ENCODE measurements at places on chromosomes 16 and 17. TPM values are rescaled to one million over a fixed set of nuclear protein-coding genes. Genes with fewer than 3 reads are reported as not detected.

GRCh38 chr17:30191072-30191471 lies 44.4 kb downstream of the SLC6A4 start:
- DNase-seq, result no peak

DNA sequence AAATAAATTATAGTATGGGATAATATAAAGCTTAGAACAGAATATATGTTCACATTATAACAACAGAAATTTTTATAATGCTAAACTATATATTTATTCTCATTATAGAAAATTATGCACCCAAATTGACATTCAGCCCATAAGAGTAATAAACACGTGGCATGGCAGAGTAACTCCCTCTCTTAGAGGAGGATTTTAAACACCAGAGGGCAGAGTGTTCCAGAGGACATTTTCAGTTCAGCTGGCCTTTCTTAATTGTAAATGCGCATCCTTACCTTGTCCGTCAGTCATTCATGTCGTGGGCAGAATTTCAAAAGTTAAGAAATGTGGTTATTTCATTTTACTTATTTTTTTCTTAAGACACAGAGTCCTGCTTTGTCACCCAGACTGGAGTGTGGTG lies 147.1 kb downstream of the TANC2 start:
- no peak for DNase-seq

DNA sequence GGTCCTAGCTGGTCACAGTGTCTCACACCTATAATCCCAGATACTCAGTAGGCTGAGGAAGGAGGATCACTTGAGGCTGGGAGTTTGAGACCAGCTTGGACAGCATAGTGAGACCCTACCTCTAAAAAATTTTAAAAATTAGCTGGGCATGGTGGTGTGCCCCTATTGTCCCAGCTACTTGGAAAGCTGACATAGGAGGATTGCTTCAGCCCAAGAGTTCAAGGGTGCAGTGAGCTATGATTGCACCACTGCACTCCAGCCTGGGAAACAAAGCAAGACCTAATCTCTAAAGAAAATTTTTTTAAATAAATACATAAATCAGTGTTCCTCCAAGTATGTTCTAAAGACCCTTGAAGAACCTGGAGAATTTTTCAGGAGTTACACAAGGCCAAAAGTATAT lies 50.6 kb upstream of the GNAO1 start:
- no peak for DNase-seq

GRCh38 chr16:726438-727290 lies at the start of the genes CCDC78 and HAGHL:
CCDC78 (minus strand) TSS chr16:726443; CDS start chr16:726367, 76 bp downstream.
HAGHL (plus strand) TSS chr16:727106; CDS start chr16:727510, 404 bp downstream.
- peak; percentile 39 for DNase-seq

DNA sequence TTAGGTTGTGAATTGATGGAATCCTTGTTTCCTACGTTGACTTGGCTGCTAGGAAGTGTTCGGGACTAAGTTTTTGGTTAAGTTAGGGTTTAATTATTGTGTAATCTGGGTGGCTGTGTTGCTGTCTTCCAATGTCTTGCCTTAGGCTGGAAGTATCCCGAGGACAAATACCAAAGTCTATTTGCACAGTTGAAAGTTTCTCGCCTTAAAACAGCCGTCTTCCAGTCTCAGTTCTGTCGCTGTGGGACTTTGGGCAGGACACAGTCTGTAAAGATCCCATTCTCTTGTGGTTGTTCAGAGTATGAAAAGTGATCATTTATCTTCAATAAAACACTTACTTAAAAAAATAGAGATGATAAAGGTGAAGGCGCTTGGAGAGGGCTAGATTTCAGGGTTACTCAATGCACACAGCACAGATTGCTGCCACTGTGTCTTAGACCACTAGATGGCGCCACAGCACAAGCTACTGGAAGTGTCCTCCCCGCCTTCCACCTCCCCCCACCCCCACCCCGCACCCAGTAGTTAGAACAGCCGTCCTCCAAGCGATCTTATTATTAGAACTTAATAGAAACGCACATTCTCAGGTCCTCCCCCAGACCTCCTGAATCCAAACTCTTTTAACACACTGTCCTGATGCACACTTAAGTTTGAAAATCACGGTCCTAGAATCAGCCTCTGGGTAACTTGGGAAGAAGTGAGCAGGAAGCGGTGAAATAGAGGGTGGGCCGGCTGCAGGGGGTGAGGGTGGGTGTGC lies 45.8 kb downstream of the AKAP1 start:
- DNase-seq, result peak; percentile 87

DNA sequence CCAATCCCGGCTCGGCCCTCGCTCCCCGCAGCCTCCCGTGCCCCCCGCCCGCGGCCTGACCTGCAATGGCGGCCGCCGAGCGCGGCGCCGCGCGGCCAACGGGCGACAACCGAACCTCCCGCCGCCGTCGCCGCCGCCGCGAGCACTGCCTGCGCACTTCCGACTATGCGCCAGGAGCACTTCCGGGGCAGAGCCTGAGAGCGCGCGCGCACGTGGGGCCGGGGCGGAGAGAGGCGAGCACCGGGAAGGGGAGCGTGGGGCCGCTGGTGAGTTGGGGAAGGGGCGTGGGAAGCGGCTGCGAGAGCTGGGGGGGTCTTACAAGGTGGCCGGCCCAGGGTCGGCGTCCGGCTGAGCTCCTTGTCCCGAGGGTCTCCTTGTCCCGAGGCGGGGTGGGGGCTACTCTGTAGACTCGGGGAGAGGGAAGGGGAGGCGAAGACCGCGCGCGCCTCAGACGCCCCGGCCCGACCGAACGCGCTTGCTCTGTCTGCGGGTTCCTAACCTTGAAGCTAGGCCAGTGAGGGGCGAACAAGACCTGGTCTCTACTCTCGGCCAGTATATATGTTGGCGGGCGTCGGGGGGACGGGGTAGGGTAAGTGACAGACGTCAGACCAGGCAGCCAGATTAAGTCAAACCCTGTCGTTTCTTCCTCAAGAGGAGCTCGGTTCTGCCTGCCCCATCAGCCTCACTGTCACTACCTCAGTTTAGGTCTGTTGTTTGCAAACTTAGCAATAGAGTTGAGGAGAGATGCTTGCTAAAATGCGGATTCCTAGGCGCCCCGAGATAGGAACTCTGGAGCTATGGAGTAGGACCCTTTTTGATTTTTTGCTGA lies at the start of the genes CHTF8 and UTP4:
Gene CHTF8, minus strand, starts transcription at position 165 of the 829 bp plus-strand sequence. CDS start 11,130 bp downstream, outside the sequence.
Gene UTP4, plus strand, starts transcription at position 226 of the 829 bp plus-strand sequence. CDS start 811 bp downstream, outside the sequence.
- DNase-seq, result peak; percentile 83

- DNase-seq, result no peak
Observed at GRCh38 chr17:53462393-53462811, 360.3 kb upstream of the KIF2B start.

GRCh38 chr17:65231662-65232335 lies 94.6 kb downstream of the RGS9 start:
- DNase-seq, result peak; percentile 16

DNA sequence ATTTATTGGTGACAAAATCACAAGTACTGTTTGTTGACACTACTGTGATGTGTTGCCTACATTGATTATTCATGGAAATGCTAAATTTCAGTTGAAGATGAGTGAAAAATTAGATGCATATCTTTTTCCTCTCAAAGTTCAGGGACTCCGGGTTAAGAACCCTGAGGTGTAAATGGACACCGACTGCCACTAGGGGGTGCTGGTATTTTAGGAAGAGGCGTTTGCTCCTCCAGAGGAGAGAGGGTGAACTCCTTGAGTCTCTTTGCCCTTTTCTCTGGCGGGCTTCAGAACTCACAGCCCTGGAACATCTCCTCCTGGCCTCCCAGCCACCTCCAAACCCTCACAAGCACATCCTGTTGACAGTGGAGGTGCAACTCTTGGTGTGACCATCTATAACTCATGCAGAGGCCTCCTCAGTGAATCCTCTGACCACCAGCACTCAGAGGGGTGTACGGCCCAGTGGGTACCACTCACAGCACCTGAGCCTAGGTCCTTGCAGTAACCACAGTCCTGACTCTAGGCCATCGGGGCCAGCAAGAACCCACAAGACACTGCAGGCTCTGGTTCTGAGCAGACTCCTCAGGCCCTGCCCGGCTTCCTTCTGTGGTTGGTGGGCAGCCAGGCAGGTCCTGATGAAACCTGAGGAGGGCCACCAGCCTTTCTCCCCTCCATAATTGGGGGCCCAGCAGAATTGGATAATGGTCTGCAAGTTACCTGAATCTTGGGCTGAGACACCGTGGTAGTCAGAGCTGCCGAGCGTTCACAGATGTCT lies 26.2 kb upstream of the PIK3R5 start:
- DNase-seq, result peak; percentile 61

DNA sequence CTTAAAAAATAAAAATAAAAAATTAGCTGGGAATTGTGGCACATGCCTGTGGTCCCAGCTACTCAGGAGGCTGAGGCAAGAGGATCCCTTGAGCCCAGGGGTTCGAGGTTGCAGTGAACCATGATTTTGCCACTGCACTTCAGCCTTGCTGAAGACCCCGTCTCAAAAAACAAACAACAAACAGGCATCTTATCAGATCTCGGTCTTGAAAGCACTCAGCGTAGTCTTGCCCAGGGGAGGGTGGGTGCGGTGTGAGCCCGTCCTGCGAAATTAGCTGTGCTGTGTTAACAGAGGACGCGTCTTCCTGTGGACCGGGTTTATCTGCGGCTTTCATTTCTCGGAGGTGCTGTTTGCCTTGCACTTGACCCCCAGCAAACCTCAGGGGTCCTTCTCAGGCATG lies 5.4 kb downstream of the GAA start:
- DNase-seq, result no peak

GRCh38 chr17:32349503-32349853 lies 479 bp upstream of the ZNF207 start:
- DNase-seq, result peak; percentile 41

DNA sequence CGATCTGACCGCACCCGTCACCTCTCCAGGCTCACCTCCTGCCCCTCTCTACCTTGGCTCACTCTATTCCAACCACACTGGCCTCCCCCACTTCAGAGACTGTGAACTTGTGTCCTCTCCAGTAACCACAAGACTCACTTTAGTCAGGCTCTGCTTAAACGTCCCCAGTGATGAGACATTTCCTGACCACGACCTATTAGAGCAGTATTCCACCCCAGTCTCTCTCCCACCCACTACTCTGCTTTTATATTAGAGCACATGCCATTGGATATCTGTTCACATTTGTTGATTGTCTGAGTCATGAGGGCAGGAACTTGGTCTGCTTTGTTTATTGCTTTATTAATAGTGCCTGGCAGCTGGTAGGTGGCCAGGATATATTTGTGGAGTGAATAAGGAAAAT lies 20.1 kb downstream of the COX11 start:
- DNase-seq, result no peak

- DNase-seq, result no peak
Observed at GRCh38 chr16:86966777-86967176, 350.4 kb downstream of the C16orf95 start.

- no peak for DNase-seq
Observed at GRCh38 chr16:14446796-14447195, 183.3 kb downstream of the PARN start.

DNA sequence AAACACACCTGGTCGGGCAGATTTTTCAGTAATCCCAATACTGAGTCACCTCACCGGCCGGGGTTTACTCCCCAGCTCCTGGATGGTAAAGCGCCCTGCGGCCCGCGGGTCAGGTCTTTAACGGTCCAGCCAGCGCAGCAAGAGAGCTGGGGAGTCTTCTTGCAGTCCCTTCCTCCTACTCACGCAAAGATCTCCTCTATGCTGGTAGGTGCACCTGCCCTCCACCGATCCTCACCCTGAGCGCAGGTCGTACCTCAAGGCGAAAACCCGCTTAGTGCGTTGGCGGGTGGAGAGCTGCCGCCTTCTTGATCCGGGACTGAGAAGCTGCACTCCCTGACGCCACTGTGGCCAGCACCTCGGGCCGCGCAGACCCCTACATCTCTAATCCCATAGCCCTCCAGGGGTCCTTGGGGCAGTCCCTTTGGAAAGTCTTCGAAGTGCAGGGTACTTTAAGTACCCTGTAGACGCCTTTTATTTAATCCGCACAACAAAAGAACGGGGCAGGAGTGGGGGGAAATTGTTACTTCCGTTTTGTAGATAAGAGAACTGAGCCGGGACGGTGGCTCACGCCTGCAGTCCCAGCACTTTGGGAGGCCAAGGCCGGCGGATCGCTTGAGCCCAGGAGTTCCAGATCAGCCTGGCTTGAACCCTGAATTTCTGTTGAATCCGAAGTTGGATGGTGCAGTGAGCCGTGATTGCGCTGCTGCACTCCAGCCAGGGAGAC lies 10.4 kb upstream of the HOXB13 start:
- peak; percentile 43 for DNase-seq

DNA sequence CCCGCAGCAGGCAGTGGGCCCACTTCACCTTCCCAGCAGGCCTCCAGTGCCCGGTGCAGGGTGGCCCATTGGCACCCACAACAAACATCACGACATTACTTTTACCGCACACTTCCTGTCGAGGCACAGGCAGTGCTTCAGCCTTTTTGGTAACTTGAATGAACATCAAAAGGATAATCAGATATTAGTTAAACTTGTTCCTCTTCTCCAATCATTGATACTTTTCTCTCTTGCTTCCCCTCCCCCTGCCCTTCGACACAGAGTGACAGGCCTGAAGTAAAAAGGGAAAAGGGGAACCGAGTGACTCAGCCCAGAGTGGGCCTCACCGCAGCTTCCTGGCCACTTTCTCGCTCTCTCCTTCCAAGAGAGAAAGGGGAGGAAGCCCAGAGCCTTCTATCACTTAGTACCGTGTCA lies 507.0 kb downstream of the MAF start:
- DNase-seq, result no peak

Gene KRT33A
- total RNA-seq, result not detected

Gene IFT20
- total RNA-seq, result 45.2 TPM

Gene MMP25
- total RNA-seq, result 0.74 TPM

Gene UTS2R
- total RNA-seq, result not detected

Gene TEDC2
- 12.1 TPM for total RNA-seq

Gene EPN2
- total RNA-seq, result 28.8 TPM

Gene FGF11
- total RNA-seq, result 1.2 TPM

Gene ASPA
- total RNA-seq, result 3.5 TPM

Gene EXOC3L1
- total RNA-seq, result 8.2 TPM

Gene LGALS9B
- total RNA-seq, result not detected

Gene SEBOX
- not detected for total RNA-seq
